ENCODE measurements at places on chromosomes 7 and 10.

DNA sequence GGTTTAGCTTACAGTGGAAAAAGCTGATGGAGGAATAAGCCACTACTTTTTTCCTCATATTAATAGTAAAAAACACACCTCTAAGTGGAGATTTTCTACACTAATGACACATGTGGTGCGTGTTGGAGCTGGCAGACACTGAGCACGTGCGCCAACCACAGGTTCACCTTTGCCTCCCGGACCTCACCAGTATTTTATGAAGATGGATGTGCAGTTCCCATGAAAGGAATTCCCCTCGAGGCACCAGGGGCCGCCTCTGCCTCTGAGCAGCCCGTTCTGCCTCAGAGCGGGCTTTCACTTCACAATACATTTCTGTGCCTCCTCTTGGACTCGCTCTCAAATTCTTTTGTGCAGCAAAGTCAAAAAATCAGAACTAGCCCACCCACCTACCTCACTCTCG is 477.5 kb upstream of the ADARB2 start:
- no peak for DNase-seq

GRCh38 chr7:106019470-106019820 is 56.4 kb downstream of the CDHR3 start:
- no peak for DNase-seq

GRCh38 chr7:158633055-158633956 is 45.7 kb upstream of the PTPRN2 start:
- DNase-seq, result no peak

- DNase-seq, result no peak
These were observed 539.1 kb upstream of the FOXK1 start for GRCh38 chr7:4143006-4143405.

DNA sequence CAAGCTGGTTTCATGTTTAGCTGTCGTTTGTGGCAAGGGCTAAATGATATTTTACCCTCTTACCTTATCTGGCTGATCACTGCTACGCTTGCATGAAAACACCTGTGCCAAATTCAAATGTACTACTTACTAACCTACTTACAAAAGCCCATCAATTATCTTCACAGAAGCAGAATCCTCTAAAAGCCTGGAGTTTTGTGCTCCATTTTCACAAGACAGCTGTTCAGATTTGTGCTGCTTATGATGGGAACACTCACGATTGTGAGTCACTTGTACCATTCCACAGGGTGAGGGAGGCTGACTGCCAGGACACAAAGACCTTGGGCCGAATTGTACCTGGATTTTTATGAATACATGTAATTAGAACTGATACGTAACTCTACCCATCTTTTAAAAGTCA is 245.0 kb upstream of the NPY start:
- DNase-seq, result no peak

GRCh38 chr10:16952080-16952479 is 134.9 kb upstream of the RSU1 start:
- DNase-seq, result no peak

DNA sequence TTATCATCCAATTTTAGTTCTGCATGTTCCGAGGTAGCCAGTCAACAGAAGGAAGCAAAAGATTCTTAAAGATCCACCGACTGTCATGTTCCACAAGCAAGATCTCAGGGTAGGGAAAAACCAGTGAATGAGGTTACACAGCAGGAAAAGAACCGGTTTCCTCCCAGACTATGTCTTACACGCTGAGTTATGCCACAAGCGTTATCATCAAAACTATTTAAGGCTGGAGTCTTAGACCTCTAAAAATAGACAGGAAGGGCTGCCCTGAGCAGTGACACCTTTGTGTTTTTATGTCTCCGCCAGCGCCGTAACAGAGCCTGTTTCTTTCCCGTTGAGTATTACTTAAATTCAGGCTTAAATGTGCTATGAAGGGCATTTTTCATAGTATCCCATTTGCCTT is 48.3 kb downstream of the PROSER2 start:
- DNase-seq, result no peak

DNA sequence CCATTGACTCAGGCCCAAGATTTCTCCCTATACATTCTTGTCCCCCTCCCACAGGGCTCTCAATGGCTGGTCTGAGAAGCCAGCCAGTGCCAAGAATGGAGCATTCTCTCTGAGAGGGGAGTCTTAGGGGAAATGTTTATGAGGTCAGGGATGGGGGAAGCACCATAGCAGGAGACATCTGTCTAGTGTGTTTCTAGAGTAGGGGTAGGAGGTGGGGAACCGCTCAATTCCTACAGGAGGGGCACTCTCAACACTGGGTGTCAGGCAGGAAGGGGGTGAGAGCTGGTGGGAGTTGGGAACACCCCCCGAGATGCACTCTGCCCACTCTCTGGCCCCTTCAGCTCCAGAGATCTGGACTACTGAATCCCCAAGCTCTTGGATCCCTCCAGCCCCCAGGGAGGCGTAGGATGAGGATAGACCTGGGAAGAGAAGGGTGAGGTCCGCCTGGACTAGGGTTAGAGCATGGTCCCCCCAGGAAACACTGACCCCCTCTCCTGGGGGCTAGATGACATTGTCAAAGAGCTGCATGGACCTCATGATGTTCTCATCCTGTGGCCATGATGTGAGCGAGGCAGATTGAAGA is 8.7 kb upstream of the OGA start:
- no peak for DNase-seq

DNA sequence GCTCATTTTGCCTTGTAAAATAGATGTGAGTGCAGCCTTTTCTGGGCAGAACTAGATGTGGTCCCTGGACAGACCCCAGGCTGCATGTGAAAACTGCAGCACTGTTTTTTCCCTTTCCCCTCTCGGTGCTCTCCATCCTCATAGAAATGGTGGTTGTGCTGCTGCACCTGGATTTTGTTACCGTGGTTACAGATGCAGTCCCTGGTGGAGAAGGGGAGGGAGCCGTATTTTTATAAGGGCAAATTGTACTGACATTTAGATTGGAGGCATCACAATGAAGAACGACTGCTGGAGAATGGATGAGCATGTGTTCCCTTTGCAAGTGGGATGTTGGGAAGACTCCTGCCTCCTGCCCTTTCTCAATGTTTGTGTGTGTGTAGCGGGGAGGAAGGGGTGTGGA is 469.9 kb downstream of the CCSER2 start:
- DNase-seq, result peak; percentile 24

DNA sequence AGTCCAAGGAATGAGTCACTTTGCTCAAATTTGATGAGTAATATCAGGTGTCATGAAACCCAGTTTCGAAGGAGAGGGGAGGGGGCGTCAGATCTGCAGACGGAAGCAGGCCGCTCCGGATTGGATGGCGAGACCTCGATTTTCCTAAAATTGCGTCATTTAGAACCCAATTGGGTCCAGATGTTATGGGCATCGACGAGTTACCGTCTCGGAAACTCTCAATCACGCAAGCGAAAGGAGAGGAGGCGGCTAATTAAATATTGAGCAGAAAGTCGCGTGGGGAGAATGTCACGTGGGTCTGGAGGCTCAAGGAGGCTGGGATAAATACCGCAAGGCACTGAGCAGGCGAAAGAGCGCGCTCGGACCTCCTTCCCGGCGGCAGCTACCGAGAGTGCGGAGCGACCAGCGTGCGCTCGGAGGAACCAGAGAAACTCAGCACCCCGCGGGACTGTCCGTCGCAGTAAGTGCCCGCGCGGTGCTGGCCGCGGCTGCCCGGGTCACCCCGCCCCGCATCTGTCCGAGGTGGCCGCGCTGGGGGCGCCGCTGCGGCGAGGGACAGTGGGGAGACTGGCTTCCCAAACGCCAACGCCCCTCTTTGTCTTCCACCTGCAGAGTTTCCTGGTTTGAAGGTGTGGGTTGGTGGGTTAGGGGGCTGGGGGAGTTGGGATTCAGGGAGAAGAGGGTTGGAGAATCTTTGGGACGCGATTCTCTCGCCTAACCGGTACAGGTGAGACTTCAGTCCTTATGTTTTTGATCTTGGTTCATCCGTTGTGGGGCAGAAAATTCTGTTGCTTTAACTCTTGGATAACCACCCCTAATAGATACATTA is at the start of gene TAC1:
Gene TAC1, plus strand, starts transcription at position 351 of the 829 bp plus-strand sequence. CDS start 527 bp downstream, outside the sequence.
- peak; percentile 36 for DNase-seq

- peak; percentile 94 for DNase-seq
These were observed 19.3 kb downstream of the TCAF1 start for GRCh38 chr7:143882604-143883078.

GRCh38 chr10:103812432-103812831 is 42.9 kb downstream of the SH3PXD2A start:
- DNase-seq, result no peak

GRCh38 chr7:144987686-144988085 is 151.8 kb upstream of the TPK1 start:
- DNase-seq, result no peak

GRCh38 chr10:101708870-101709269 is 13.9 kb upstream of the FBXW4 start:
- no peak for DNase-seq

GRCh38 chr10:2772816-2773631 is 294.3 kb upstream of the PFKP start:
- DNase-seq, result no peak

- no peak for DNase-seq
These were observed 11.2 kb downstream of the GATA3 start for GRCh38 chr10:8065651-8066050.

- DNase-seq, result no peak
These were observed 412.6 kb upstream of the SHH start for GRCh38 chr7:156224833-156225225.

GRCh38 chr7:29017713-29018112 is 59.6 kb upstream of the TRIL start:
- no peak for DNase-seq

DNA sequence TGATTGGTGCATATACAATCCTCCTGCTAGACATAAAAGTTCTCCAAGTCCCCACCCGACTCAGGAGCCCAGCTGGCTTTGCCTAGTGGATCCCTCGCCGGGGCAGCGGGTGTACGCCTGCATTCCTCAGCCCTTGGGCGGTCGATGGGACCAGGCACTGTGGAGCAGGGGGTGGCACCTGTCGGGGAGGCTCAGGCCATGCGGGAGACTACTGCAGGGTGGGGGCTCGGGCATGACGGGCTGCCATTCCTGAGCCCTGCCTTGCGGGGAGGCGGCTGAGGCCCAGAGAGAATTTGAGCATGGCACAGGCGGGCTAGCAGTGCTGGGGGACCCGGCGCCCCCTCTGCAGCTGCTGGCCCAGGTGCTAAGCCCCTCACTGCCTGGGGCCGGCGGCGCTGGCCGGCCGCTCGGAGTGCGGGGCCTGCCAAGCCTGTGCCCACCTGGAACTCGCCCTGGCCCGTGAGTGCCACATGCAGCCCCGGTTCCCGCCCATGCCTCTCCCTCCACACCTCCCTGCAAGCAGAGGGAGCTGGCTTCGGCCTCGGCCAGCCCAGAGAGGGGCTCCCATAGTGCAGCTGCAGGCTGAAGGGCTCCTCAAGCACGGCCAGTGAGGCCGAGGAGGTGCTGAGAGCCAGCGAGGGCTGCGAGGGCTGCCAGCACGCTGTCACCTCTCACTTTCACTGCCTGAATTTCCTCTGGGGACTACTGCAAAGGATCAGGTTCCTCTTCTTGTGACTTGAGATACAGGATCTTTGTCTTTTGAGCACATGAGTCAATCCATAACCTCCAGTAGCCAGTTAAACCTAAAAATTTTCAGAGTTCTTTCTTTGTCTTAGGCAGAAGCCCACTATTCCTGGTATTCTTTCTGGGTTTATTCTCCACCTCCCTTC is 25.1 kb upstream of the ELOVL3 start:
- DNase-seq, result no peak

DNA sequence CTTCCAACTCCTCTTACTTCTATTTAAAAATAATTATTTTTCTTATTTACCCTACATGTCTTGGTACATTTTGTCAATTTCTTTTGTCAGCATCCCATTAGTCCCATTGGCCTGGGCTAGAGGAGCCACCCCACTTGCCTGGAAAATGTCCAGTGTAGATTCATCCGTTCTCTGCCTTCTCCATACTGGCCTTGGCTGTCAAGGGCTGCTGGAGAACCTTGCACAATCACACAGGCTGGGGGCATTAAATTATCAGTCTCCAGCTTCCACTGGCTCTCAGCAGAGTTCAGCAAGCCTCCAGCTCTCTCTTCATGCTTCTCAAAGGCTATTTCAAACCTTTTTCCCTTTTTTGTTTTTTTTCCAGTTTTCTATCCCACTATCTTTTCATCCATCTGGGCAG is 13.8 kb upstream of the ZCCHC24 start:
- DNase-seq, result no peak
